ENCODE measurements at places on chromosomes 16 and 17.

DNA sequence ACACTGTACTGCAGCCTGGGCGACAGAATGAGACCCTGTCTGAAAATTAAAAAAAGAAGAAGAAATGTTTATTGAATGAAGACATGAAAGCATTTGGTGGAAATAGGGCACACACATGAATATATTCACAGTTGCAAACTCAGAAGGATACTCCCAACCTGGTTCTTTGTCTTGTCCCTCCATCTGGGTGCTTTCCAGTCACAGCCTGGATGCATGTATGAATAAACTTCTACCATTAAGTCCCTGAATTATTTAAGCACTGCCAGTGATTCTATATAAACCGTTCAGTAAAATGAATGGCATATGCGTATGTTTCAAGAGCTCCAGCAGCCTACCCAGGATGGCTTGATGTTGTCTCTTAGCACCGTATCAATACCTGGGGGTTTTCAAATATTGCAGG lies 591.1 kb downstream of the WWOX start:
- DNase-seq, result no peak

DNA sequence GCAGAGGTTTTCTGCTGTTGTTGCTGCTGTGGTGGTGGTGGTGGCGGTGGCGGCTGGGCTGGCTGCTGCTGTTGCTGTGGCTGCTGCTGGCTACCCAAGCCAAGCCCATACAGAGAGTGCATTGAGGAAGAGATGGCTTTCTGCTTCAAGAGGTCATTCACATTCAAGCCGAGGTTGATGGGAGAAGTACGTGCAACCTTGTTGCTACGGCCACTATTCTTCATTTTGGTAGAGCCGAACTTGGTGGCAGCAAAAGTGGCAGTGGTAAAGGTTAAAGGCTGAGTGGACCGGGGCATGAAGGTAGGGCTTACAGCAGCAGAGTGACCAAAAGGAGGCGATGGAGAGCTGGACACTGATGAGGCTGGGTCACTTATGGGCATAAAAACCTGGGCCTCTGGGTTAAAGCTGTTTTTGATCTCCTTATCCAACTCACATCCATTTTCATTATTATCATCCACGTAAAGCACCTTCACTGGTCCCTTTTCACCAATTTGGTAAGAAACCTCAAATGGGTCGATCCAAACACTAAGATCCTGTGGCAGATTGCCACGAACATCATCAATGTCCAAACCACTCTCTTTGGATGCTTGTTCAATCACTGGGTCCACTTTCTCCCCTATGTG lies 2.8 kb downstream of the TOB1 start:
- no peak for DNase-seq

DNA sequence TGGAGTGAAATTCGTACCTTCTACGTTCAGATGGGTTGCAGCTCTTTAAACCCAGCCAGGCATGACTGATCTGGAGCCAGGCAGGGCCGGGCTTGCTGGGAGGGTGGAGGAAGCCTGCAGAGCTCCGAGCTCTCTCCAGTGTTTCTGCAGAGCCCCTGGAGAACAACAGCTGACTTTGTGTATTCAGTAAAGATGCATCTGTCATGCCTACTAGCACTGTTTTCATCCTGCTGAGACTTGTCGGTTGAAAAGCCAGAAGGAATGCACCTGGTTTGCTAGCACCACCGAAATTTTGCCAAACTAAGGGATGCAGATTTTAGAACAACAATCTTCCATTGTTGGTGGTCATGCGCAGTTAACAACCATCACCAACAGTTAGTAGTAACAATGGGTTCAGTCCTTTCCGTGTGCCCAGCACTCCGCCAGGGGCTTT lies 22.4 kb upstream of the SCNN1B start:
- no peak for DNase-seq

- DNase-seq, result no peak
These were observed 266.7 kb downstream of the SHISA9 start for GRCh38 chr16:13168091-13168572.

DNA sequence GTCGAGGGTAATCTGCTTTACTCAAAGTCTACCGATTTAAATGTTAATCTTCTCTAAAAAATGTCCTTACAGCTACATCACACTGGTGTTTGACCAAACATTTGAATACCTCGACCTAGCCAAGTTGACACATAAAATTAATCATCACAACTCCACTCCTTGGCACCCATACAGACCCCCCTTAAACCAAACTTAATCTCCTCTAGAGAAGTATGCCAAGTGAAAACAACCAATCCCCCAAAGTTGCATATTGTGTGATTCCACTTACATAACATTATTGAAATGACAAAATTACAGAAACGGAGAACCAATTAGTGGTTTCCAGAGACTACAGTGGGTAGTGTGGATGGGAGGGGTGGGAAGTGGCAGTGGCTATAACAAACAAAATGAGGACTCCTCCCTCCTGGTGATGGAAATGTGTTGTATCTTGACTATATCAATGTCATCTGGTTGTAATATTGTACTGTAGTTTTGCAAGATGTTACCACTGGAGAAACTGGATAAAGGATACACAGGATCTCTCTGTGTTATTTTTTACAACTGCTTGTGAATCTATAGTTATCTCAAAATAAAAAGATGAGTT lies 39.4 kb downstream of the CAPNS2 start:
- no peak for DNase-seq

DNA sequence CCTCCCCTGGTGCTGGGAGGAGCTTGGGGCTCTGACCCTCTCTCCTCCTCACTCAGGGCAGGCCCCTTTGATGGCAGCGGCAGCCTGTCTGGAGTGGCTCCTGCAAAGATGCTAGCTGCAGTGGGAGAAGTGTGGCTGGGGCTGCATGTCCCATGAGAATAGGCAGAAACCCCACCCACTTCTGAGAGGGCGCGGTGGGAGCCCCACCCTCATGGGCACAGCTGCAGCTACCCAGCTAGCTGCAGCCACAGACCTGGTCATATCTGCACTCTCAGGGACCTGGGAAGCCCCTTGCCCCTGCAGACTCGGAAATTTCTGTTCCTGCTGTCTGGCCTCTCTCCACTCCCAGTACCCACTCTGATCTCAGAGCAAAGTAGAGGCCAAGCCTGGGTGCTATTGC lies 72.2 kb upstream of the BRD7 start:
- no peak for DNase-seq

- no peak for DNase-seq
These were observed 39.7 kb upstream of the ALDH3A1 start for GRCh38 chr17:19787733-19788357.

- no peak for DNase-seq
These were observed 6.9 kb upstream of the KCNG4 start for GRCh38 chr16:84246679-84247077.

DNA sequence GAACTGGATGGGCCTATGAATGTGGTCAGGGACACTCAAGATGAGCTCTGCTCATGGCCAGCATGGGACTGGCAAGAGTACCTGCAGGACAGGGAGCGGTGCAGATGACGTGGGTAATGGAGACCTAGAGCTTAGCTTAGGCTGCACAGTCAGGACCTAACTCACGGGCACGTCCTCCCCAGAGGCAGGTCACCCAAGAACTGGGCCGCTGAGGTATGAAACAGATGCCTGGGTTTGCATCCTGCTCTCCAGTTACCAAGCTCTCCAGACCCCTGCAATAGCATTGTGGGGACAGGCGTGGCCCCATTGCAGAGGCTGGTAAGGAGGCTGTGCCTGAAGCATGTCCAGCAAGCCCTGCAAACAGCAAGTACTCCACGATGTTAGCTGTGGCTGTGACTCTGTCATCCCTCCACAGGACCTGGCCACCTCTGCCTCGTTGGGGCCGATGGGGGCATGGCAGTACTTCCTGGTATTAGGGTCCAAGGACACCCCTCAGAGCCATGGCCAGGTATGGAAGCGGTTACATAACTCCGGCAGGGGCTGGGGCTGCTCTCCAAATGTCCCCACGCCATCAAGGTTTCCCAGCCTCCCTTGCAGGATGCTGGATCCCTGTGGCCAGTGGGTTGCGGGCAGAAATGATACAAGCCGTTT lies 37.5 kb upstream of the RBFOX3 start:
- DNase-seq, result no peak

DNA sequence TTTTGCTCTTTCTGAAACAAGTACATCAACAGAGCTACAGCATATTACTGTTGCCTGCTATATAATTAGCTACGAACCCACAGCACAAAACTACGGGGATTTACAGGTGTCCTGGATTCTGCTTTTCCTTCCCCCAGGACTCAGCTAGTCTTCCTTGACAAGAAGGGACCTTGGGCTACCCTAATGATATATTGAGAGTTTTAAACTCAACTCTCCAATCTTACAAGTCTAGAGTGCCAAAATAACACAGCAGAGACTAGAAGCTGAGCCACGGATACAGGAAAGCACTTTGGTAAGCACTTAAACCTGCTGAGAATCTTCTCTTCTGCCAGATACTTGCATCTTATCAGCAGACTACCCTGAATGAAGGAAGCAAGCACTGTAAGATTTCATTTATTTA lies 161.4 kb upstream of the C17orf78 start:
- DNase-seq, result no peak

DNA sequence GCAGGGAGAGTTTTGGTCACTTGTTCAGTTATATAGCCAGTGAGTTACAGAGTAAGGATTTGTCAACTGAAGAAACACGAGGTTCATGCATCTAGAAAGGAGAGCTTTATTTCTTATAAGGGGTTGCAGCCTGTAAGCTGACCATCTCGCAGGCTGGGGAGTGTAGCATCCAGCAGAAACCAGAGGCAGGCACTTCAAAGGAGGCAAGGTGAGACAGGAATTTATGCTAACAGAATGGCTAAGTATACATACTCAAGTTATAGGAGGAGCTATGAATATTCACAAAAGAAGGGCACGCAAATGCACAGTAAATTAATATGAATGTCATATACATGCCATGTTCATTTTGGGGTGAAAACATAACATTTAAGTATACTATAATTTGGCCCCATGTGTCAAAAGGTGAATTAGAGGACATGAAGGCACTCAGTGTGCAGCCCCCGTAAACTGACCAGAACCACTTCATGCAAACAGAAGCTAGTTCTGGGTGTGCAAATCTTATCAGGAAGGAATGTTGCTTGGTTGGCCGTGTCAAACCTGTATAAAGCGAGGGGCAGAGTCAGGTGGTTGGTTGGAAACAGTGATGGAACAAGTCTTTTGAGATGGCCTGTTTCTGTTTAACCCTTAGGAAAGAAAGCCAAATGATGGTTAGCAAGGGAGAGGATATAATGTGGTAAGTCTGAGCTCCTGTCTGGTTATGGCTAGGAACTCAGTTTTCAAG lies 97.0 kb downstream of the GRIN2A start:
- no peak for DNase-seq

- DNase-seq, result no peak
These were observed 18.3 kb downstream of the CDIPT start for GRCh38 chr16:29844575-29845331.

DNA sequence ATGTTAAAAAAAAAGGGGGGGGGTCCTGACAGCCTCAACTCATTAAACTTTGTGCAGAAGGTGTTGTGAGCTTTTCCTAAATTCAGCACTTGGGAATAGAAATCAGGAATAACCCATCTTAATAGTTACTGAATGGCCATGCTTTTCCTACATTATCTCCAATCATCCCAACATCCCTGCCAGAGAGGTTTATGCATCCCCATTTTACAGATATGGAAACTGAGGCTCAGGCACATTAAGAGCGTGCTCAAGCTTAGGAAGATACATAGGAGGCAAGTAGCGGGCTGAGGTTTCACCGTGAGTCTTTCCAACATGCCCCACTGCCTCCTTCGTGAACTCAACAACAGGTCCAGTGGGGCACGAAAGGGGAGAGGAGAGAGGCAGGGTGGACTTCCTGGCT lies 78.4 kb downstream of the C17orf67 start:
- no peak for DNase-seq

DNA sequence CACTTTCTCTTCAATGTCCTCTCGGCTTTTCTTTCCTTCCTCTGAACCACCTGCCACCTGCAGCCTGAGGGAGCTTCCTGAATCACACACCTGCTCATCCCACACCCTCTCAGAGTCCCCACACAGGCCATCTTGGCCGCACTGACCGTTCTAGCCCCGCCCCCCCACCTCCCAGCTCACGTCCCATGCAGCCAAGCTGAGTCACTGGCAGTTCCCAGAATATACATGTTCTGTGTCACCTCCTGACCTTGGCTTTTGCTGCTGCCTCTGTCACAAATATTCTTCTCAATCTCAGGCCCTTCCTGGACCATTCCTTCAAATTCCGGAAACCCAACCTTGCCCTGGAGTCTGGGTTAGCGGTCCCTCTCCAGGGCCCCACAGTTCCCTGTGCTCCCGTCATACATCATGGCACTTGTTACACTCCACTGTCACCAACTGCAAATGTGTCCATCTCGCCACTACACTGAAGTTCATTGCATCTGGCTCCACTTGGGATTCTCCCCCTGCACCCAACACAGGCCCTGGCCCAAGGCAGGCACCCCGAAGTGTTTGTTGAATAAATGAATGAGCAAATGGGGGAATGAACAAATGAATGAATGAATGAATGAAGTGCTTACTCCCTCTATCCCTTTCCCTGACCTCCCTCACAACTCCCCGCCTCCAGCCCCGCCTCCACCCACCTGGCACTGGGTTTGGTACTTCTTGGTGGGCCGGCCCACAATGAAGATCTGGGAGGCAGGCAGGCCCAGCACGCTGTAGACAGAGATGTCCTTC lies 12.8 kb downstream of the PIMREG start:
- no peak for DNase-seq

GRCh38 chr17:64682261-64683181 lies 20.4 kb upstream of the SMURF2 start:
- DNase-seq, result no peak

GRCh38 chr17:978103-979093 lies 1.2 kb downstream of the NXN start:
- no peak for DNase-seq

- DNase-seq, result no peak
These were observed 76.4 kb downstream of the WWP2 start for GRCh38 chr16:69838489-69838888.

GRCh38 chr17:36921095-36921851 lies 16.0 kb upstream of the LHX1 start:
- no peak for DNase-seq

DNA sequence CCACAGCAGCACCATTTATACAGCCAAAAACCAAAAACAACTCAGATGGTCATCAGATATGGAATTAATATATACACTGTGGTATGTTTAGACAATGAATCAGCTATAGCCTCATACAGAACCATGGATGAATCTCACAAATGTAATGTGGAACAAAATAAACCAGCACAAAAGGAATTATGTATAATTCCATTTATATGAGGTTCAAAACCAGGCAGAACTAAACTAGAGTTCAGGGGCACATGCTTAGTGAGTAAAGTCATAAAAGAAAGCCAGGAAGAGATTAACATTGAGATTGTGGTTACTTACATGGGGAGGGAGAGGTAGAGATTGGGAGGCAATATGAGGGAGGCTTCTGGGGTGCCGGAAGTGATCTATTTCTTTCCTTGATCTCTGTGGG lies 231.1 kb downstream of the COPRS start:
- DNase-seq, result no peak

- no peak for DNase-seq
These were observed 764 bp upstream of the SMURF2 start for GRCh38 chr17:64662774-64663367.

- no peak for DNase-seq
These were observed 48.3 kb downstream of the ARHGAP23 start for GRCh38 chr17:38476549-38476948.

GRCh38 chr16:15592324-15592723 lies 50.6 kb downstream of the MARF1 start:
- DNase-seq, result peak; percentile 13

Measured in effector CD4-positive, alpha-beta T cell (primary cell).